ENCODE measurements at places on chromosomes 2 and 18.
A peak's percentile ranks its signal among the peaks of the same experiment; 100 is the strongest.

GRCh38 chr18:77250501-77250925 is 865 bp downstream of the GALR1 start:
- no peak for DNase-seq

DNA sequence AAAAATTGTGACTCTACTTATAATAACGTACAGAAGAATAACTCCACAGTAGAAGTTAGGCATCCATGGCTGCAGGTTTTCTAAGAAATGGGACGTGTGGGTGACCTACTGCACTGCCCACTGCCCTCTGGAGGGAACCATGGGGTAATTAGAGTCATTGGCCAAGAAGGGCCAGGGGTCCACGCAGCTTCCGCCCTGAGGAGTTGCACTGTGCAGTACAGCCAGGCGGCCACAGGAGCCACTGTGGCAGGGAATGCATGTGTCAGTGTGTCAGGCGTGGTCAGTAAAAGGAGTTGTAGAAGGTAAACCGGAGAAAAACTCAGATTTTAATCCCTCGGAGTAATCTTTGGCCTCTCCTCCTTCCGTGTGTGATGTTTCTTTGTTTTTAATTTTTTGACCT is 24.8 kb downstream of the NCK2 start:
- DNase-seq = no peak

- peak; percentile 76 for DNase-seq
Measured at GRCh38 chr18:65091744-65092329, 659.0 kb upstream of the CDH7 start.

DNA sequence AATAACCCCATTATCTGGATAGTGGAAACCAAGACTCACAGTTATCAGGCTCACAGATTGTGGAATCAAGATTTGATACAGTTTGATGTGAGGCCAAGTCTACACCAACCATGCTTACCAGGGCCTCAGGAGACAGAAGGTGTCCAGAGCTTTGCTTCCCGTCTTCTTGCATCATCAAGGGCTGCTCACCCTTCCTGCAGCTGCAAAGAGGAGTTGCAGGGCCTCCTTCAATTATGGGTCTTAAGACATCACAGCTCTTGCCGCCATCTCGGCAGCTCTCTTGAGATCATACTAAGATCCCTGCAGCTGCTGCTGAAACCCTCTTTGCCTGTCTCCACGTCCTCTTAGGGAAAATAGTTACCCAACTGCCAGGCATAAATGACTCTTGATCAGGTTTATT is 176.0 kb downstream of the MGAT5 start:
- no peak for DNase-seq

DNA sequence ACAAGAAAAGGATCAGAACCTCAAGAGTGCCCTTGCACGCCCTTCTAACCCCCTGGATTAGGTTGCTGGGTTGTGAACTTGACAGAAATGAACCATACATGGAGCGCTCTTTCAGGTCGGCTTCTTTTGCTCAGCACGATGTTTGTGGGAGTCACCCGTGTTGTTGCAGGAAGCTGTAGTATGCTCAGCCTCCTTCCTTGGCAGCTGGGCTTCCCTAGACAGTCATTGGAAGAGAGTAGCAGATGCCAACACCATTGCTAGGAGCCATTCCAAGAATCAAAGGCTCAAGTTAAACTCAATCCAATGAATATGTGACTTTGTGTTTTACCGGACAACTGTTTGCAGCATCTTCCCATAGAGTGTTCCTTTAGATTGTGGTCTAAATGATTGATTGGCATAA is 47.0 kb downstream of the RAB12 start:
- DNase-seq = peak; percentile 75

- DNase-seq = no peak
Measured at GRCh38 chr2:76288146-76288545, 577.4 kb upstream of the GCFC2 start.

GRCh38 chr2:36354811-36355150 is 797 bp upstream of the CRIM1 start:
- no peak for DNase-seq

- no peak for DNase-seq
Measured at GRCh38 chr2:98438190-98439133, 6.2 kb upstream of the INPP4A start.

- DNase-seq = no peak
Measured at GRCh38 chr18:9066358-9066757, 36.1 kb upstream of the NDUFV2 start.

- DNase-seq = no peak
Measured at GRCh38 chr2:47283659-47284058, 119.3 kb upstream of the MSH2 start.

- DNase-seq = no peak
Measured at GRCh38 chr2:213187386-213187785, 36.0 kb upstream of the IKZF2 start.

DNA sequence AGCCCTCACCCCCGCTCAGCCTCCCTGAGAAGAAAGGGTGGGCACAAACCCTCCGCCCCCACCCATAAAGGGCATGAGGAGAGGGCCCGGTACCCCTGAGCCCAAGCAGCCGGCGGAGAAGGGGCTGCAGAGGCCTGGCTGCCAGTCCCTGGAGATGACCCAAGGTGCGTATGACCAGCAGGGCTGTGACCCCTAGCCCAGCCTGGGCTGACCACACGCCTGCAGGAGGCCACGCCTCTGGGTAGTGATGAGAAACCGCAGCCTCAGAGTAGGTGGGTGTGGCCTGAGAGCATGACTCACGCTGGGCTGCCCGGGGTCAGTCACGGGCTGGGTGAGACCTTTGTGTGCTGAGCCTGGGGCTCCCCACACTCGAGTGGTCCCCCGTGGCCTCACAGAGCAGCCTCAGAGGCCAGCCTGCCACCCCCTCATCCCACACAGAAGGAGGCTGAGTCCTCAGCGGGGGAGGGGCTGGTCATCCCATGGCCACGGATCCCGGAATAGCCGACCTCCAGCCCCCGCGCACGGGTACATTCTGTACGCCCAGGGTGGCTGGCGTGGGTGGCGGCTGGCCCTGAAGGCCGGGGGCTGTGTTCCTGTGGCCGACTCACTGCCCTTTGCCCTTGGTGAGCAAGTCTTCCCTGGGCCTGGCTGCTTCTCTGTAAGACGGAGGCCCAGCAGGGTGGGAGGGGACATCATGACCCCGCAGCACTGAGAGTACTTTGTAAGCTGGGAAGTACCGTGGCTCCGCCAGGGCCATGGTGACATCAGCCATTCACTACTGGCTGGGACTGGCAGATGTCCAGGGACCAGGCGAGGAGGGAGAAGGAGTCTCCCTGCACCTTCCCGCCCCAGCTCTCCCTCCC is 110.8 kb upstream of the OTOS start:
- DNase-seq = no peak

GRCh38 chr2:159148901-159149300 is 137.6 kb downstream of the WDSUB1 start:
- DNase-seq = no peak

DNA sequence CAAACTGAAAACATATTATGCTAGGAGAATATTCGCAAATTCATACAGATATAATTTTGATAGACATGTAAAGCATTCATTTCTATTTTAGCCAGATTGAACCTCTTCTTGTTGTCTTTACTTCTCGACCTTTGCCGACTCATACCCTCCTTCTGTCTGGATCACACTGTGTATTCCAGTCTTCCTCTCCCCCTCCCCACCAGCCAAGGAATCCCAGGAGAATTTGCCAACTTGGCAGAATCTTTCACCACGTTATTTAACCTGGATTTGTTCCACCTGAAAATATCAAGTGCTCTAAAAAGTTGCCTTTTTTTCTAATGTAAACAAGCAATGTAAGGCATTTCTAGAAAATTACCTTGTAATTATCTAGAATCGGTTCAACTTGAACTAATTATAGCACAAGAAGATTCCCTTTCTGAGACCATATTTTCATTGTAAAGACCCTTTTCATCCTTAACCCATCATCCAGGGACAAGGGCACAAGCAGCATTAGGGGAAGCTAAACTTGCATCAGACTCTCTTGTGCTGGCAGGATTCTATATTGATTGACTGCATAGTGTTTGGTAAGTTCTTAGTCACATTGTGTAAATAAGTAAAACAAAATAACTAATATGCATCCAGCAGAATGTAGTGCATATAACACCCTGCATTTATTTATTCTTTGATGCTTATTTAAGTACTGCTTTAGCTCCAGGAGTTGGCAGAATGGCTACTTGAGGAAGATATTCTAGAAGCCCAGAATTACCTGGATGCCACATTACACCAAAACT is 1328.7 kb upstream of the NXPH2 start:
- DNase-seq = no peak

- no peak for DNase-seq
Measured at GRCh38 chr2:186991766-186992417, 142.9 kb upstream of the ZSWIM2 start.

GRCh38 chr2:148096012-148096411 is 75.1 kb downstream of the MBD5 start:
- DNase-seq = no peak

DNA sequence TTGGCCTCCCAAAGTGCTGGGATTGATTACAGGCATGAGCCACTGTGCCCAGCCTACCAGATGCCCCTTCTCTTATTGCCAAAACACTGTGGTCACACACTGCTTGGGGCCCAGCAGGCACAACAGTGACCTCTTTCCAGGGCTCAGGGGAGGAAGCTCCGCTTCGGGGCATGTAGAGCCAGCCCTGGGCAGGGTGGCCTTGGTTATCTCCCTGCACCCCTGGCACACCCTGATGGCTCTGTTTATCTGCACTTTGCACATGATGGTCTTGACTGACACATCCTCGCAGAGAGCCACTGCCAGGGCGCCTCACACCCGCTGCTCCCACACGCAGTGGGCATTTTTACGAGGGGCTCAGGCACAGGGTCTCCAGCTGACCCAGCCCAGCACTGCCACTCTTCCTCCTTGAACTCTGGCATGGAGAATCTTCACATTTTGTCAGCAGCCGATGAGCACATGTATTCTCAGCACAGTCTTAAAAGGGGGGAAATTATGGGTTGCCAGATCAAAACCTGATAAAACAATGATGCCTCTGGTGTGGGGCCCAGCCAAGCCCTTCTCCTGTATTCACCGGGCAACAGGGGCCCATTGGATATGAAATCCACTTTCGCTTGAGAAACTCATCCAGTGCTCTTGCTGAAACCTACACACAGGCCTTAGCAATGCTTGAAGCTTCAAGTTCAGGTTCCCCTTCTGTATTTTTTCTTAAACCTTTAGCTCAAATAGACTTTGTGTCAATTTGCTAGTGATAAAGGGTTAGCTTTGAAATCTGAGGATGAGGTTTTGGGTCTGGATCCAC is 5.9 kb downstream of the GYPC start:
- no peak for DNase-seq

GRCh38 chr2:231513746-231514224 is 16.5 kb downstream of the NMUR1 start:
- DNase-seq = no peak

DNA sequence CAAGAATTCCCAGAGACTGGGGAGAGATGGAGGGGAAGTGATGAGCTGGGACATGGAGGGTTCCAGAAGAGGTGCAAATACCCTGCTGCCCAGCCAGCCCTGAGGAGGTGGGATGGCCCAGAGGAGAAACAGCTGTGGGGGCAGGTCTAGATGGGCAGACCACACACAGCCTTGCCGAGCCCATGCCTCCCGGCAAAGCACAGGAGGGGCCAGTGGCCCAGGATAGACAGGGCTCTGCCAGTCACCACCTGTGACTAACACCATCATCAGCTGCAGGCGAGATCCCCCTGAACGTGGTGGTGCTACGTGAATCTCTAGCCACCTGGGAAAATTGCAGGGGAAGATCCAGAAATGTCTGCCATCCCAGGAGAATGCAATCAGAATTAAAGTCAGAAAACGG is 39.4 kb downstream of the SCTR start:
- no peak for DNase-seq

Measured in NCI-H446 treated with DMSO at 0.1 percent for 48 hours (cell line).